ENCODE measurements at places on chromosomes 16 and 17.

- DNase-seq, result no peak
These were observed 30.4 kb downstream of the ABCC1 start for GRCh38 chr16:15979801-15980200.

GRCh38 chr17:38464723-38465390 is 36.6 kb downstream of the ARHGAP23 start:
- peak; percentile 96 for DNase-seq

- no peak for DNase-seq
These were observed 81.7 kb downstream of the IRX5 start for GRCh38 chr16:55012362-55012761.

GRCh38 chr17:36600936-36601302 is 464 bp upstream of the MRM1 start:
- DNase-seq, result no peak

- DNase-seq, result no peak
These were observed 11.8 kb downstream of the SLC16A3 start for GRCh38 chr17:82240506-82241182.

- no peak for DNase-seq
These were observed 156.6 kb downstream of the PHKB start for GRCh38 chr16:47617732-47618131.

DNA sequence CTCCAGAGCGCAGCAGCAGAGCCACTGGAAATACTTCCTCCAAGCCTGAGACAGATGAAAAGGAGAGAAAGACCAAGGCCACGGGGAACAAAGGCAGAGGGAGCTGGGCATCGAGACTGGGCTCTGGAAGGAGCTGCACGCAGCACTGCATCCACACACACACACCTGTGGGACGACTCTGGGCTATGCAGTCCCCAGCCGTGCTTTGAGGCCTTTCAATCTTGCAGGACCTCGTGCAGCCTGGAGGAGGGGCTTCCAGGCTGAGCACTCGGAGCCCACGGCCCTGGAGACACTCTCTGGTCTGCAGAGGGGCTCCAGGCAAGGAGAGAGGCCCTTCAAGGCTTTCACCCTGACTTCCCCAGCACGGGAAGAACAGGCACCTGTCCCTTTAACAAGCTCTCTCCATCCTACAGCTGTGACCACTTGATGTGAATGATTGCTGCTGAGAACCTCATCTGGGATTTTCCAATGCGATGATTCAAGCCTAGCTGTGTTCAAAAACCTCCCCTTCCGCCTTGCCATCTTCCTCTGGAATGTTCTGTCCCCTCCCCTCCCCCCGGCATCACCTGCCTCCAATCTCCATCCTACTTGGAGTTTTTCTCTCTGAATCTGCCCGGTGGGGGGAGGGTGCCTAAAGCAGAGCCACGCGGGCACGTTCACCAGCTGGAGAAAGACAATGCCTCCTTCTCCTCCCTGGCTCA is 37.5 kb downstream of the RBFOX3 start:
- DNase-seq, result no peak

GRCh38 chr17:65990593-65990992 is 201.3 kb downstream of the CEP112 start:
- no peak for DNase-seq

DNA sequence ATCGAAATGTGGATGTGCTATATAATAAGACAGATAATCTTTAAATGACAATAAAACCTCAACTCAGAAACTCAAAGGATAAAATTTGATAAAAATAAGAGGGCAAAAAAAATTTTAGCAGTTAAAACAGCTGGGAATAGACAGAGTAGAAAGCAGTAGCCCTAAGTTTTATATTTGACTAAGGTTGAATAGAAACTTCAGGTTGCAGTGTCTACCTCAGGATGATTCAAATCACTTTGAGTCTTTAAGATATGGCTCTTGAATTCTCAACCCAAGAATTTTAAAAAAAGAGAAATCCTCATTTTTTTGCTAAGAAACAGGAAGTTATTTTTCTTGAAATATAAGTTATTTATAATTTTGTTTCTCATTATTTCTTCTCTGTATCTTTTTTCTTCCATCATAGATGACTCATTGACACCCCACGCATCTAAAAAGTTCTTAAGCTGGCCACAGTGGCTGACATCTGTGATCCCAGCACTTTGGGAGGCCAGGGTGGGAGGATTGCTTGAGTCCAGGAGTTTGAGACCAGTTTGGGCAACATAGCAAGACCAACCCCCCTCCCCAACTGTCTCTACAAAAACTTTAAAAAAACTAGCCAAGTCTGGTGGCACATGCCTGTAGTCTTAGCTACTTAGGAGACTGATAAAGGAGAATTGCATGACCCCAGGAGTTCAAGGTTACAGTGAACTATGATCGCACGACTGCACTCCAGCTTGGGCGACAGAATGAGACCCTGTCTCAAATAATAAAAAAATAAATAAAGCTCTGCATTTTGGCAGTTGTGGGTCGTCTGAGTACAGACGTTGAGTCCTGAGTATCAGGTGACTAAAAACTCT is 23.9 kb downstream of the NFAT5 start:
- DNase-seq, result no peak

DNA sequence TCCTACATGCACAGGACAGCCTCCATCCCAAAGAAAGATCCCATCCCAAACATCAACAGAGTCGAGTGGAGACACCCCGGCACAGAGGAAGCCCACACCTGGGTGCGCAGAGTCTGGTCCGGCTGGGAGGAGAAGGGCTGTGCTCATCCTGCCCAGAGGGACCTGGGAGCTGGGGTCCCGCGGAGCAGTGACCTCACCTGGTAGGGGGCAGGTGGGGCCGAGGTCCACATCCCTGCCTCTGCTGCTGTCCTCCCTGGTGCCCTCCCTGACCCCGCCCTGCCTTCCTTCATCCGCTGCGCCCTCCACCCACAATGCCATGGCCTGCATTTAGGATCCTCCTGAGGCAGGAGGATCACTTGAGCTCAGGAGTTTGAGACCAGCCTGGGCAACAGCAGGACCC is 2.9 kb downstream of the C16orf90 start:
- DNase-seq, result no peak

DNA sequence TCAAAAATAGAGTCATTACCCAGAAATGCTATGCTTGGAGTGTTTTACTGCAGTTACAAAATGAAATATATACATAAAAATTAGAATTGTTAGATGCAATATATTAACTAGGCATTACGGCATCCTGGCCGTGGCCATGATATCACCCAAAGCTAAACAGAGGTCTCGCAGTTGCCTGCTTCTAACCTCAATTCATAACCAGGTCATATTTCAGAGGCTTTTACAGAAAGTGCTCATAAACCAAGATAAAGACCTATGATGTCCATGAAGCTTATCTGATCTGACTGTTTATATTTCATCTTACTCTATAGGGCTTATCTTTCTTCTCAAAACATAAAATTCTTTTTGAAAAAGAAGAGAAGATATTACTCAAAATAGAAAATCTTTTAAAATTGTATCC is 664.5 kb upstream of the SALL1 start:
- DNase-seq, result no peak

DNA sequence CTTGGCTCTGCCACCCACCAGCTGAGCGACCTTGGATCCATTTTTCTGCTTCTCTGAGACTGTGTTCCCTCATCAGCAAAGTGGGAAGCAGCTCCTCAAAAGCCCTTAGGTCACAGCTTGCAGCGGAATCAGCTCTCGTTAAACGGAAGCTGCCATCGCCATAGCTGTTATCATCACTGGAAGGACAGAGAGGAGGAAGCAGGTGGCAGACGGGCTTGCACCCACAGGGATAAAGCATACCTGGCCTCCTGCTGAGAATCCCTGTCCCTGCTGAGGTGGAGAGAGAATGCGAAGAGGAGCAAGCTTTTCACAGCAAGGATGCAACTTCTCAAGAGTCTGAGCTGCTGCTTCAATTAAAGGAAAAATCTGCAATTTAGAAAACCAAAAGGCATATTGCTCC is 106.6 kb downstream of the CLEC16A start:
- no peak for DNase-seq

DNA sequence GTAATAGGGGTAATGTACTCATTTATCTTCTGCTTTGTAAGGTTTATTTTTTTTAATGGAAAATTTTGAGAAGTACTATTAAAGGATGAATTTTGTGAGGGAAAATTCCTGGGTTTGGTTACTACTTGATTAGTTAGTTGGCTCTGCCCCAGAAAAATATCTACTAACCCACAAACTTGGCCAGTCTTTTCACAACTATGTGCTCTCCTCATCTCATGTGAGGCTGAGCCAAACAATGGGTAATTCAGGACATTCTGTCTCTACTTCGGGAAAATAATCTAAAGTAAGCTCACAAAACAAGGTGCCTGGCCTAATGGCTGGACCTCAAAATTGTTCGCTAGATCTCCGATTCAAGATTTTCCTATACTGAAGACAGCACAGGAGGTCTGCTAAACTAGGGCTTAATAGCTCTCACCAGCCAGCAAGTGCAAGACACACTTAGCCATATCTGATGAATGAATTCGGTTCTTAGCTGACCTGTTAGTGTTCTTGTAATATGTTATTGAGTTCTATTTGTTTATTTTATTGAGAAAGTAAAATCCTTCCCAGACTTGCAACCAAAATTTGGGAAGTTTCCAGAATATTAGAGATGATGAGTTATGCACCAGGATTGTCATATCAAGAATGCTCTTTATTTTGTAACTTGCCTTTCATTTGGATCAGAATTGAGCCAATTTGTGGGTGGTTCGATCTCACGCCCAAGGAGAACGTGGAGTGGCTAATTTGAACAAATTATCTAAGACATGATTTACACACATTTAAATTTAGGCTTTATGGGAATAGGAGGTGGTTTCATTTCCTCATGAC is 5.7 kb downstream of the KCNJ16 start:
- no peak for DNase-seq

DNA sequence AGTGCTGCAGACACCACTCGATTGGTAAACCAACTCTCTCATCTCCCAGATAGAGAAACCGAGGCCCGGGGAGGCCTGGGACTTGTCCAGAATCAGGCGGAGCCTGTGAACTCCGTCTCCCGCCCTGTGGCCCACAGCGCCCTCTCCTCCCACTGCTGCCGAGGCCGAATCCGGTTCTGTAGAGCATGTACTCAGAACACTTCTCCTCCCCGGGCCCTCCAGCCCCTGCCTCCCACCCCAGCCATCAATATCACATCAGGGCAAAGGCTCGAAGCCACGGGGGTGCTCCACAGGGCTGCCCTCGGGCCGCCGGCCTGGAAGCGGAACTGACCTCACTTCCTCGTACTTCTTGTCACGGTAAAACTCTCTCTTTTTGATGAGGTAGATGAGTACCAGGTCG is 13.0 kb downstream of the EMC6 start:
- DNase-seq, result no peak

DNA sequence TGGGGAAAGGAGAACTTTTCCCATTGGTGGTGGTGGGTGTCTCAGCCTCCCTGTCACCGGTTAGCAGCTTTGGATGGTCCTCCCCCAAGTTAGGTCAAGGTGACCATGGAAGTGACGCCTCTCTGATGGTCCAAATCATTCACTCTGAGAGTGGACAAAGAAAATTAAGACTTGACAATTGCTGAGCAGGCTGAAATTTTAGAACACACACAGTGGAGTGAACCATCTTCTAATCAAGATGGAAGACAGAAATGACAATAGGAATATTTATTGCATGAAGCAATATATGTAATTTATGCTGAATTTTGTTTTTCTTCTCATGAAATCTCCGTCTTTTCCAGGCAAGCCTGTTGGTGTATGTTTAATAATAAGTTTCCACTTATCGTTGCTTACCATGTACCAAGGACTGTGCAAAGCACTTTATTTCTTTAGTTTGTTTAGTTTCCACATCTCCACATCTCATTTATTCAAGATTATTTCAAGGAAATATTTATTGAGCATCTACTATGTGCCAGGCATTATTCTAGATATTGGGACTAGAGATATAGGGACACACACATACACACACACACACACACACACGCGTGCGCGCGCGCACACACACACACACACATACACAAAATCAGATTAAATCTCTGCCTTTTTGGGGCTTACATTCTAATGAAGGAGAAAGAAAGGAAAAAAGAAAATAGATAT is 44.0 kb upstream of the TAC4 start:
- no peak for DNase-seq

- DNase-seq, result peak; percentile 72
These were observed 57.7 kb upstream of the RPL38 start for GRCh38 chr17:74145756-74146155.

- DNase-seq, result no peak
These were observed 92.9 kb upstream of the ZNF750 start for GRCh38 chr17:82932518-82933310.

DNA sequence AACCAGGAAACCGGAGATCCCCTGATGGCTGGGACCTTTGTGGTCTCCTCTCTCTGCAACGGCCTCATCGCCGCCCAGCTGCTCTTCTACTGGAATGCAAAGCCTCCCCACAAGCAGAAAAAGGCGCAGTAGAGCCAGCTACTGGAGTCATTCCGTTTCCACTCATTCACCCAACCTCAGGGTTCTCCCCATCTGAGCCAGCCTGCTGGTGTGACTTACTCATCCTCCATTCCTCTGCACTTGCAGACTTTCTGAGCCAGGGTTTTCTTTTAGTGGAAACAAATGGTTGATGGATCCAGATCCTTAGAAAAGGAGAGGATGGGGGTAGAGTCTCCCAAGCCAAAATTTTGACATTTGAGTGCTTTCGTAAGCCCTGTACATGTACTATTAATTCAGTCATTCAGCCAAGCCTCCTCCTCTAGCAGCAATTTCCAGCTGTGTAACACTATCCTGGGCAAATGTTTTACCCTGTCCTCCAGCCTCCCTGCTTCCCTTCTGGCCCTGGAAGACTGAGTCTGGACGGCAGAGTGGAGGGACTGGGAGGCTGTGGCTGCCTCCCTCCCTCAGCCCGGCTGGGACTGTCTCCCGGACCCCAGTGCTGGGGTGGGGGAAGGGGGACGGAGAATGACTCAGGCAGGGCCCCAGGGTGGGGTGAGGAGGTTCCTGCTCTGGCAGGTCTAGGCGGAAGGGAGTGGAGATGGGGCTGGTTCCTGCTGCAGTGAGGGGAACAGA is 2.3 kb downstream of the SOX15 start:
- DNase-seq, result no peak

DNA sequence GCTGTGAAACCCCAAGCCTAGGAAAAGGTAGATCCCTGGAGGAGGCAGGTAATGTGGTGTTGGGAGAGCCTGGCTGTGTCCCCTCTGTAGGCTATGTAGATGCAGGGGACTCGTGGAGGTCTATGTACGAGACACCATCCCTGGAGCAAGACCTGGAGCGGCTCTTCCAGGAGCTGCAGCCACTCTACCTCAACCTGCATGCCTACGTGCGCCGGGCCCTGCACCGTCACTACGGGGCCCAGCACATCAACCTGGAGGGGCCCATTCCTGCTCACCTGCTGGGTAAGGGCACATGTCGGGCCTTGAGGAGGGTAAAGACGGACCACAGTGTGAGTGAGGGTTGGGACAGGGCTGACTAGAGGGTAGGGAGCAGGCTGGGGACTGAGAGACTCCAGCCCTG is 12.0 kb downstream of the ACE start:
- DNase-seq, result no peak

GRCh38 chr16:81921843-81922584 is 89.3 kb downstream of the SDR42E1 start:
- DNase-seq, result no peak

All from vagina (tissue), 2 donors.